ENCODE measurements at places on chromosomes 16 and 17.
A peak's percentile ranks its signal among the peaks of the same experiment; 100 is the strongest.

DNA sequence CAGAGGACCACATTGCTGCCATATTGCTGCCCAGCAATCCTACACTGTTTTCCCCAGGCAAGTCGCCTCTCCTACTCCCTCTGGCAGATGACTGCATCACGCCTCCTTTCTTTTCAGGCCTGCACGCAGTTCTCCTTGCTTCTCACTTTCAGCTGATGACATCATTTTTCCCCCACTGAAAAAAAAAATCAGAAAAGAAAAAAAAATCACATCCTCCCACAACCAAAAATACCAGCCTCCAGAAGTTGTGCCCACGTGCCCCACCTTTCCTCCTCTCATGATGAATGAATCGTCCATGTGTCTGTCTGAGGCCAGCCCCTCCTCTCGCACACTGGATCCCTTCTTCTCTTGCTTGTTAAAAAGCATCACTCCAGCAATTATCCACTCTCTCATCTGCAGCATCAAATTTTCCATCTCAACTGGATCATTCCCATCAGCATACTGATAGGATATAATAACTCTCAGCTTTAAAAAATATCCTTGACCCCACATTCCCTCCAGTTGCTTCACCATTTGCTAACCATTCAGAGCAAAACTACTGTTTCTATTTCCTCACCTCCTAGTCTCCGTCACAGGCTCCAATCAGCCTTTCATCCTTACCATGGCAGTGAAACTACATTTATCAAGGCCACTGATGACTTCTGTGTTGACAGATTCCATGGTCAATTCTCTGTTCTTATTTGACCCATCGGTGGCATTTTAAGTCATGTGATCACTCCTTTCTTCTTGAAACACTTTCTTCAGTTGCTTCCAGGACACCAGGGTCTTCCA lies 30.1 kb upstream of the DYNLL2 start:
- peak; percentile 7 for DNase-seq

GRCh38 chr17:13400491-13400890 lies 201.2 kb downstream of the HS3ST3A1 start:
- no peak for DNase-seq

- no peak for DNase-seq
Measured at GRCh38 chr17:29291163-29291752, 2.7 kb downstream of the NUFIP2 start.

DNA sequence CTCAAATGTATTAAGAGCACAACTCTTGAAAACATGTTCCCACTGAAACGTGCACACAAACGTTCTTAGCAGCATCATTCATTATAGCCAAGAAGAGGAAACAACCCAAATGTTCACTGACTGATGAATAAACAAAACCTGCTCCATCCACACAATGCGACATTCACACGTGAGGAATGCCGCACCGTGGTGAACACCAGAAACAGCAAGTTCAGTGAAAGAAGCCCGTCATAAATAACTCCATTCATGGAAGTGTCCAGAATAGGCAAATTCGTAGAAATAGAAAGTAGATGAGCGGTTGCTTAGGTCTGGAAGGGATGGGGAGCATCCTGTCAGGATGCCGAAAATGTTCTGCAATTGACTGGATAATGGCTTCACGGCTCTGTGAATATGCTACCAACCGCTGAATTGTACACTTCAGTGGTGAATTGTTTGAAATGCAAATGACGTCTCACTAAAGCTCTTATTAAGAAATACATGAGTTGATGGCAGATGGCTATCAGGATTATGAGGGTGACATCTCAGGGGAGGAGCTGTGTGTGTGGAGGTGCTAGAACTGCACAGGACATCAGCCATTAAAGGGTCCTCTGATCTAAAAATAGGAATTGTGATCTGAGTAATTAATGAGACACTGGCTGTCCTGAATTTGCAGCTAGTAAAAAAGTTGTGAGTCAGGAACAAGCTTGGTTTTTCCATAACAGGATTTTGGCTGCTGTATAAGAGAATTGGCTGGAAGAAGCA lies 771.0 kb downstream of the KCNJ18 start:
- no peak for DNase-seq

DNA sequence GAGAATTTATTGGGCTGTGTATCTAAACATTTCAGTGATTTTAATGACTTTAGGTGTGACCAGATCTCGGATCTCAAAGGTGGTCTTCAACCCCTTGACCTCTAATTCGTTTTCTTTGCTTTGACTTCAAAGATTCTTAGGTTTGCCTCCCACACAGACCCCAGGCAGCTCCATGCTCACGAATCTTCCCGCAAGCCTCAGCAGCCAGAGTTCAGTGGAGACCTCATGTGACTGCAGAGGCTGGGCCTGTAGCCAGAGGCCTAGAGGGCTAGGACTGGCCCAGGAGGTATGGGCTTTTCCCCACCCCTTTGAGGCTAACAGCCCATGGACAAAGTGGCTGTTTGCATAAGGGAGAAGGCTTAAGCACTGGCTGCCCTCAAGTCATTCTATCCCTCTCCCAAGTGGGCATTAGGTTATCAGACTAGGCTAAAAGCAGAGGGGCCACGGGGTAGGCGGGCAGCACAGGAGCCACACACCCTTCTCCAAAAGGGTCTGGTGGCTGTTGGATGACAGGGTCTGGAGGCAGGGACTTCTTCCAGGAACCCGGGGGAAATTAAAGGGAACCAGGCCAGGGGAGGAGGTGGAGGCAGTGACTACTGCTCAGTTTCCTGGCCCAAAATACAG lies 3.0 kb downstream of the HIRIP3 start:
- no peak for DNase-seq

- DNase-seq = no peak
Measured at GRCh38 chr17:28204751-28205150, 114.2 kb upstream of the TMEM97 start.

DNA sequence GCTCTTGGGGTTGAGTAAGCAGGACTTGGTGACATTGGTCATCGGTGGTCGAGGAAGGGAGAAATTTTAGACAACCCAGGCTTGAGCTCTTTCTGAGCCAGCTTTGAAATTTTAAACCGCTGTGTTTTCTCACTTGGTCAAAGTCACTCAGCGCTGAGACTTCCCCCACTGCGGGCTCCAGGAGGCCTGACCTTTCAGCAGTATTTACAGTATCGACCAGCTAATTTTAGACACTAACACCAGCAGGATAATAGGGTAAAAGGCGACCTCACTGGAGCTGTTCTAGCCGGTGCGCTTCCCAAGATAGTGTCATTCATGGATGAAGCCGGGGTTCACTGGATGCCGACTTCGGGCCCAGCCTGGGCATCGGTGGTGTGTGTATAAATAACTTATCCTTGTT lies 29.7 kb upstream of the WSCD1 start:
- no peak for DNase-seq

DNA sequence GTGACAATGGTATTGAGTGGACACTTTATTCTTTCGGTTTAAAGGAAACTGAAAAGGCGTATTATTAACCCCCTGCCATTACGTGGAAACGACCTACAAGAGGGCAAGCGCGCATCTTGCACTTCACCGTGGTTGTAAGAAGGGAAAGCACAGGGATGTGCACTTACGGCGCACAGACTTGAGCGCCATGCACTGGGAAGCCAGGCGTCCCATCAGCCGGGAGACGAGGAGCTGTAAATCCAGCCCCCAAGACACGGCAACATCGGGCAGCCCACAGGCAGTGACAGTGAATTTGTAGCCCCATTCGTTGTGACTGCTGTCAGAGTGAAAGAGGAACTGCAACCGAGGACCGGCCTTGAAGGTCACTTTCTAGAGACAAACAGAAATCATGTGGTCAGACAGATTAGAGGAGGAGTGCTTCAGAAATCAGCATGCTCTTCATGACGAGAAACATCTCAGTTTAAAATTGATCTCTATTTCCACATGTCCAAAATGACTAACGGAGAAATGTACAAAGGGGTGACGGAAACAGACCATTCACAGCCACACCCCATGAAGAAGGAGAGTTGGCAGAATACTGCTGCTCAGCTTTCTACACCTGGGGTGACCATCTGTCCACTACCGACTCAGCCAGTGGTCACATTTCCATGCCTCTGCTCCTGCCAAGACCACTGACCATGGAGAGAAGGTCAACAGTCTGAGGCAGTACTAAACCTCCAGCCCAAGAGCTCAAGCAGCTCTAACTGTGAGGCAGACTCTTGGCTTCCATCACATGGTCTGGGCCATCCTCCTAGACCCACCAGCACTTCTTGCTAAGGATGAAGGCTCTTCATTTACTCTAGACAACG lies 68.6 kb downstream of the ZZEF1 start:
- DNase-seq = no peak

DNA sequence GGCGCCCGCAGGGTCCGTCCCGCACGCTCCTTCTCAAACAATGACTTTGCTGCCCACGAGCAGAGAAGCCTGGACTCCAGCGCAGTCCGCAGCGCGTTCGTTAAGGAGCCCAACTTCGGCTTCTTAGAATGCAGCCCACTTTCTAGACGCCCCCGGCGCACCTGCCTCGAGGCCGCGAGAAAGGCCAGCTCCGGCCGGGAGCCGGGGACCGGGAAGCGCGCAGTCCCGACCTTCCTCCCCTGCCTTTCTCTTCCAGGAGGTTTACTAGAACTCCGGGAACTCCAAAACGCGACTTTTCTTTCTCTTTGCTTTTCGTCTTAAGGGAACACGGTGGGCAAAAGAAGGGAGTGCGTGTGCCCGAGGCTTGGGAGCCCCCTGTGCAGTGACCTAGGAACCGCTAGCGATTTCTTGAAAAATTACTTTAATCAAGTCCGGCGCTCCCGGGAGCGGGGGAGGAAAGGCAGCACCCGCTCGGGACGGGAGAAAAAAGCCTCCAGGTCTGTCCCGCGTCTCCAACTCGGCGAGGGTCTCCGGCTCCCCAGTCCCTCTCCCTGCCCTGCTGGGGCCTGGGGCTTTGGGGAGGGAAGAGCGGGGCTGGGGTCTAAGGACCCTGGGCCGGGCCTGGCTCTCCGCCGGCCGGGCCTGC lies 2.6 kb downstream of the HNF1B start:
- DNase-seq = no peak

DNA sequence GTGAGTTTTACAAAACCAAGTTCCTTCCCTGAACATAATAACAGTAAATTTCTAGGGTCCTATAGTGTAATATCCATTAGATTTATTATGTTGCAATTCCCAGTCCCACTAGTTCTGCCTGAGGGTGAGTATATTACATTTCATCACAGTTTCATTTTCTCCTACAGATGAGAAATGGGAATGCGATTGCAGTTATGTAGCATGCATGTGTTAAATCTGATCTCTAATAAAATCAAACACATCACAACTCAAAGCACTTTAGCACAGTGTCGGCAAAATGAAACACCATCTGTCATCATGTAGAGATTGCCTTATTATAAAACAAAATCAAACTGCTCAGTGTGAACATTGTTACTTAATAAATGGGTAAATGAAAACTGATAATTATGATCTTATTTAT lies 180.5 kb upstream of the TOX3 start:
- DNase-seq = no peak

DNA sequence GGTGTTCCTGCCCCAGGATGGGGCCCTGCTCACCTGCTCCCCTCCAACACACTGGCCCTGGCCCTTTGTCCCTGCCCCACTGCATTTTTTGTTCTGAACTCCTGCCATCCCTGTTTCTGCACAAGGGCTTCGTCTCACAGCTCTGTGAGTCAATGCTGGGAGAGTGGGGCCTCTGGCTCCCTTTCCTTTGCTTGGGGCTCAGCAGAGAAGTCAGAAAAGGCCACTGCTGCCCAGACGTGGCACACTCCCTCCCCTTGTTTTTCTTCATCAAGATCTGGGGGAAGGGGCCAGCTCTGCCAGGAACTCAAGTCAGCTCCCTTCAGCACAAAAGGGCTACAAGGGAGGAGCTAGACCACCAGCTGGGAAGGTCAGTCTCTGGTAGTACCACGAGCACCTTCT lies 8.9 kb downstream of the PROCA1 start:
- no peak for DNase-seq

GRCh38 chr17:8072729-8073461 lies 14.6 kb downstream of the ALOX12B start:
- DNase-seq = peak; percentile 30

DNA sequence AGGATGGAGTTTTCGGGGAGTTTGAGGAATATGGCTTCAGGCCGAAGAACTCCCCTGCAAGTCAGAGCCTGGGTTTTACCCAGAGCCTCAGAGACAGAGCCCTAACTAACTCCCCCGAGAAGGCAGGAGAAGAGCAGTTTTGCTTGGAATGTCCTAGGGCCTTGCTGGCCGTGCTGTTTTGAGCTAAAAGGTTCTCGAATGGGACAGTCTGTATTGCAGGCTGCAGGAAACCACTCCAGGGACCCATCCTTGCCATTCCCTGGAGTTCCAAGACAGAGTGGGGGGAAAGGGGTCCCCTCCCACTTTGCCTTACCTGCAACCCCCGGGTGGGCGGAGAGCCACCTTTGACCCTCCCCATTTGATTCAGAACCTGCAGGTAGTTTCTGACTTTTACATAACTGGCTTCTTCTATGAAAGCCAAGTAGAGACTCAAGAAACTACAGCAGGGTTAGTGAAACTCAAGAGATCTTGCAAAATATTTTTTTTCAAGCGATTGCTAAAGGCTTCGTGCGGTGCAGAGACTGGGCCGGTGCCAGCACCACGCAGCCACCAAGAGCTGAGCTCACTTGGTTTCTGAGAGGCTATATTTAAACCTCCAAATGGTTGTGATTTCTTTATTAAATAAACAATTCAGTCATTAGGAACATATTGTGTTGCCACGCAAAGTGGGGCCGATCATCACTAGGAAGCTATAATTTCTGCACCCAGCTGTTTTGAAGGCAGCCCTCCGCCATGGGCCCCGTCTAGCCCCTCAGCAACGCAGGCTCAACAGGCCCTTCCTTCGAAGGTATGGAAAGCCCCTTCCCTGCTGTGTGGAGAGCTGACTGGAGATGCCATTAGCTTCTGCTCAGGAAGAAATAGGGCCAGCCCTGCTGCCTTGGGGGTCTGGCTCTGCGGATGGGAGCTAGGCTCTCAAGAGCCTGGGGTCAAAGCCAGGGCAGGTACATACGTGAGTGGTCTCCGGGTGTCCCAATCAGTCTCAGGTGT lies 223.0 kb downstream of the NTN1 start:
- DNase-seq = no peak

DNA sequence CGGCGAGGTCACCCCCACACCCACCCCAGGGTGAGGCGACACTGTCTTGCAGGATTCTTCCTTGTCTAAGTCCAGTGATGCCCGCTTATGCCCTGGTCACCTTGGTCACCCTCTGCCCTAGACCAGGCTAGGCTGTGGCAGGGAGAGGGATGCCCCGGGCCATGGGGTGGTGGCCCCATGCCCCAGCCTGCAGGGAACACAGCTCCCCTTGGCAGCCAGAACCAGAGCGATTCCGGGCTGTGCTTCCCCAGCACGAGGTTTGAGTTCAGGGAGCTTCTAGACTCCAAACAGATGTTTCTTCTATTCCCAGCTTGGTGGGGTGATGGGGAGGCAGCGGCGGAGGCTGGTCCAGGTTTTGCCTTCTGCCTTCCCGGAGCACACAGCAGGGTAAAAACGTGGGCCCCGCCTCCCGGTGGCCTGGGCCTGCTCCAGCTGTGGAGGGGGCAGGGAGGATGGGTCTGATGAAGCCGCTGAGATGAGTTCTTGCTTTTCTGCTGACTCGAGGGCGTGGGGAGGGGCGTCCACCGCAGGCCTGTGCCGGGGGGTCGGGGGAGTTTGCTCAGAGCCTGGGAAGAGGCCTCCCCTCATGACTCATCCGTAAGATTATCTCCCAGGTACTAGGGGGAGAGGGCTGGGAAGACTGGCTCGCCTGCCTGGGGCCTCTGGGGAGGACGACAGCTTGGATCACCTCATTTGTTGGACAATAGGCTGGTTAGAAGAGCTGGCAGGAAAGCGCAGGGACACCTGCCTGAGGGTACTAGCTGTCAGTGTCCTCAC lies 15.4 kb downstream of the SMTNL2 start:
- DNase-seq = no peak

GRCh38 chr16:26026709-26027450 lies 335.1 kb downstream of the HS3ST4 start:
- no peak for DNase-seq
